ENCODE measurements at places on chromosomes 2 and 18.

DNA sequence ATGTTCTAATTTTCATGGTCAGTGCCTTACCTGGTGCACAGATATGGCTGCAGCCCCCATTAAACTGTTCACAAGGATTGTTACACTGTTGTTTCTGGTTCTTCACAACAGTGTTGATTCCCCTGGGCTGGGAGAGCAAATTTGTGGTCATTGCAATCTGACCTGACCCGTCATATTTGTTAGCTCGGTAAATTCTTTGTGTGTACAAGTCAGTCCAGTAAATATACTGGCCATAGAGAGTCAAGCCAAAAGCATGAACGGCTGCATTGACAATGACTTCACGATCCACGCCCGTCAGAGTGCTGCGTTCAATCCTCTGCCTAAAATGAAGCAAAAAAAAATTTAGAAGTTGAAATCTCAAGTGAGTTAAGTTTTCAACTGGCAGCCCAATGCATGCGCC lies 134.6 kb downstream of the DHRS9 start:
- no peak for DNase-seq

- DNase-seq: no peak
Observed at GRCh38 chr2:64424416-64424987, 29.5 kb upstream of the LGALSL start.

DNA sequence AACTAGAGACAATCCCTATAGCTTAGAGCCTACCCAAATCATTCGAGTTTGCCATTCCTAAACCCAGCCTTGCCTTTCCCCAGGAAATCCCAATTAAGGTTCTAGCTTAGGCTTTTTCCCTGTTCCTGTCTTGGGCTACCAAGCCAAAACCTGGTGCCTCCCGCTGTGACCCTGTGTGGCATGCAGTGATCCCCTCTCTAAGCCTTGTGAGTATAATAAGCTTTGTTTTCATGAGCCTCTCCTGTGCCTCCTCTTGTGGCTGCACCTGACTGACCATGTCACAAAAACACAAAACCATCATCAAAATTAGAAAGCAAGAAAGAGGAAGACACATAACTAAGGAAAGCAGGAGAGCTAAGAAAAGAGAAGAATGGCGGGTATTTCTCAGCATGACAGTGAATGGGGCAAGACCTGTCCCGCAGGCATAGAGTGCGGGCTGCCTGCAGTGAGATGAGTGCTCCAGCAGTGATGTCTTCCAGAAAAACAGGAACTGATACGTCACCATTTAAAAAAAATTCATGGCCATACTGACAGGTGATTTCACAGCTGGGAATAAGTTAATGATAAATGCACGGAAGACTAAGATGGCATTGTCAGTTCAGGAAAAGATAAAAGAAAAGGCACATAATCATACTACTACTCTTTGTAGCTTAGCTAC lies 9.2 kb upstream of the PAIP2B start:
- DNase-seq: no peak

- DNase-seq: no peak
Observed at GRCh38 chr2:125942585-125943424, 713.2 kb upstream of the GYPC start.

DNA sequence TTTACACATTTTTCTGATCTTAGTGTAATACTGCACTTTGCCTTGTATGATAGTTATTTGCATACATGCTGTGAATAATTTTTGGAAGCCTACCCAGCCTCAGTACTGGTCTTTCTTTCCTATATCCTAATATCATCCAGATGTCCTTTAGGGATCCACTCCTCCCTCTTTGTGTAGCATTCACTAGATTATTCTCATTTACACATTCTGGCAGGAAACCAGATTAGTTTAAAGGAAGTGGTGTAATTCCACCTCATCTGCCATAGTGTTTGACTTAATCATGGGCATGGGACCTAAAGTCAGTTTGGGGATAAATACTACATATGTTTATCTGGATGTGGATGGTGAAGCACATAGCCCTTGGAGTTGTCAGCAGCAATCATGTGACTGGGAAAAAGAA lies 444.9 kb upstream of the MAP2 start:
- DNase-seq: no peak
